Fibroblast of mammary gland (primary cell): ENCODE measurements at places on chromosomes 16 and 17.

DNA sequence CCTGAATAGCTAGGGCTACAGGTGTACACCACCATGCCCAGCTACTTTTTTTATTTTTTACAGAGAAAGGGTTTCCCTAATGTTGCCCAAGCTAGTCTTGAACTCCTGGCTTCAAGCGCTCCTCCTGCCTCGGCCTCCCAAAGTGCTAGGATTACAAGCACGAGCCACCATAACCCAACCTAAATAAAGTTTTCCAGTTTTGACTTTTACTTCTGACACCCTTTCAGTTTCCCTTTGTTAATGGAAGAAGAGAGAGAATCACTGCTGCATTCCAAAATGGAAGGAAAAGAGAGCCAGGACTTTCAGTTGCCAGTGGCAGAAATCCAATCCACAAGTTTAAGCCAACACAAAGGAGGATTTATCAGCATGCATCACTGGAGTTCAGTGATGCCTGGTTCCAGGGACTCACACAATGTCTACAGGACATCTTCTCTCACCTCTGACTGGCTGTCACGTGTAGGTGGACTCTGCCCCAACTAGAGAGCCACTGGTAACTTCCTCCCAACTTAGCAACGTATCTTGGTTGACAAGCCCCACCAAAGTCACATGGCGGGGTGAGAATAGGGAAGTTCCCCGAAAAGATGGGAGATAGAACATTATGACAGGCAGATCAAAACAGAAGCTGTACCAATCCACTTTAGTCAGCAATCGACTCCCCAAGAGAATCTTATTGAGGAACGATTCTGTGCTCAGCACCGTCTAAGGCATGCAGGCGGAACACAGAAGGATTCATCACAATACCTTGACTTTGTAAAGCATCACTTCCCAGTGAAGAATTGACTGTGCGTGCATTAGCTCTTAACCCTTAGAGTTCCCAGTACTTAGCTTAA, 46.5 kb downstream of the GAS7 start:
- no peak for DNase-seq

DNA sequence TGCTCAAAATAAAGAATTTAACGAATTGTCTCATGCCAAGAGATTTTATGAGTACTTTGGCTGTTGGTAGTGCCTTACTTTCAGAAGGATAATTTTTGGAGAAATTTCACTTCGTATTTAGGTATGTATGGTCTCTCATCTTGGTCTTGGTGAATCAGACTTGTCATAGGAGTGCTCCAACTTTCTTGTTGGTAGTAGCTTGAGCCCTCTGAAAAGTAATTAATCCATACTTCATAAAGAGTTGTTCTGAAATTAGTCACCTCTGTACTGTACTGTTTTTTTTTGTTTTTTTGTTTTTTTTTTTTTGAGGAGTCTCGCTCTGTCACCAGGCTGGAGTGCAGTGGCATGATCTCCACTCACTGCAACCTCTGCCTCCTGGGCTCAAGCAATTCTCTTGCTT, 11.6 kb downstream of the ZNRF1 start:
- DNase-seq, result no peak

DNA sequence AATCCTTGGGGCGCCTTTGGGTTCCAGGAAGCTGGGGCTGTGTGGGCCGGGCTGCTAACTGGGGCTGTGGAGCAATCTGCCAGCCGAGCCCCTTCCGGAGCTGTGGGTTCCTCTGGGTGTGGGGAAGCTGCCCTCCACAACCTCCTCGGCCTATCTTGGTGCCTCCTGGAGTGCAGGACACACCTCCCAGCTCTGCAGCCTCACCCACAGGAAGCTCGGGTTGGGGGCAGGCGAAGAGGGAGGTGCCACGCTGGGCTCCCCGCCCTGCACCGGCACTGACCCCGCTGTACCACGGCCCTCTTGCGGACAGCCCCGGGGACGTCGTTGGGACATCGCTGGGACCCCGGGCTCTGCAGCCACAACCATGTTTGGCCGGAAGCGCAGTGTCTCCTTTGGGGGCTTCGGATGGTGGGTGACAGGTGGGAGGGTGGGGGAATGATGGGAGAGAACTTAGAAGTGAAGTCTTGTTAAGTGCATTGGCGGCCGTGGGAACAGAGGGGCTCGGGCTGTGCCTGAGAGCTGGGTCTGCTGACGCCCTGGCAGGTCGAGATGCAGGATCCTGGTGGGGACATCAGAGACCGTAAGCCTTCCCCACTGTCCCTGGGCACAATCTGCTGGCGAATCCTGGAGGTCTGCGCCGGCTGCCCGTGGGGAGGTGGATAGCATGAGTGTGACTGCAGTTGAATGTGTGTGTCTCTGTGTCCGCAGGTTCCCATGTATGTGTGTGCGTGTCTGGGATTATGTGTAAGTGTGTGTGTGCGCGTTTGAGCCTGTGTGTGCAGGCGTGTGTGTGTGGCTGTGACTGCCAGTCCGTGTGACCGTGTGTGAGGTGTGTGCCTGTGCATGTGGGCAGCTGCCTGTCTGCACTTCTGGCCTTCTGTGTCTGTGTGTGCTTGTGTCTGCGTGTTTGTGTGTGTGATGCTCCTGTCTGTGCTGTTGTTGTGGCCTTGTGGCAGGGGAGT, at the start of gene RAP1GAP2:
RAP1GAP2 (plus strand) TSS at position 275 of the 962 bp plus-strand sequence; CDS start at position 365, 90 bp downstream.
- no peak for DNase-seq

GRCh38 chr16:3983081-3983520, 102.6 kb upstream of the CREBBP start:
- peak; percentile 56 for DNase-seq

DNA sequence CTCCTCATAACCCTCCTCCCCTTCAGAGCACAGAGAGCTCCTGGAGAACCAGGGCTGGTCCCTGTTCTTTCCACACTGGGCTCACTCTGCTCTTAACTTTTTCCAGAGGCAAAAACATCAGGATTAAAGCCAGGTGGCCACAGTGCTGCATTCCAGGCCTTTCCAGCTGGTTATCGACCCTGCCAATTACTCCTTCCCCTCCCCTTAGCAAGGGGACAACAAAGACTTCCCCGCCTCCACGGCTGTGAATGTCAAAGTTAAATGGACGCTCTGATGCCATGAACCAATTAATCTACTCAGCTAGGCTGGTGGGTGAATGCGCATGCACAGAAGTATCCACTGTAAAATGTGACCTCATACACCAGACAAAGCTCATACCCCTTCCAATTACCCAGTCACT, 23.1 kb downstream of the ACLY start:
- DNase-seq, result peak; percentile 73

GRCh38 chr16:11273721-11274324, 394 bp upstream of the PRM3 start:
- DNase-seq, result no peak

DNA sequence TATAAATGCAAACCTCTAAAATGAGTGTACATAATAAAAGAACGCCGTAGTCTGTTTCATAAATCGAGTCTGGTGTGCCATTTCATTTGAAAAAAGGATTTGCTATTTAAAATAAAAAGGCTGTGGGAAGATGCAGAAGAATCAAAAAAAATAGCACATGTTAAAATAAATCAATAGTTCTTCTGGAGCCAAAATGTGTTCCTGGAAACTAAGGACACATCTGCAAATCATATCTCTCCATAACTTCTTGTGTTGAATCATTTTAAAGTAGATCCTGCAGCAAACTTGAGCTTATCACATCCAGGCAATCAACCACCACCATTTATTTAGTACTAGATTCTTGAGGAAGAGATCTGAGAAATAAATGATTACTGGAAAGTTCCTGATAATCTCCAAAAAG, 29.0 kb downstream of the XPO6 start:
- DNase-seq, result no peak

- no peak for DNase-seq
These were observed 27.7 kb downstream of the TMEM235 start for GRCh38 chr17:78259192-78259554.

- DNase-seq, result no peak
These were observed 6.2 kb downstream of the NTAN1 start for GRCh38 chr16:15049581-15050180.

- peak; percentile 1 for DNase-seq
These were observed 147.4 kb downstream of the TMEM132E start for GRCh38 chr17:34726536-34727384.

DNA sequence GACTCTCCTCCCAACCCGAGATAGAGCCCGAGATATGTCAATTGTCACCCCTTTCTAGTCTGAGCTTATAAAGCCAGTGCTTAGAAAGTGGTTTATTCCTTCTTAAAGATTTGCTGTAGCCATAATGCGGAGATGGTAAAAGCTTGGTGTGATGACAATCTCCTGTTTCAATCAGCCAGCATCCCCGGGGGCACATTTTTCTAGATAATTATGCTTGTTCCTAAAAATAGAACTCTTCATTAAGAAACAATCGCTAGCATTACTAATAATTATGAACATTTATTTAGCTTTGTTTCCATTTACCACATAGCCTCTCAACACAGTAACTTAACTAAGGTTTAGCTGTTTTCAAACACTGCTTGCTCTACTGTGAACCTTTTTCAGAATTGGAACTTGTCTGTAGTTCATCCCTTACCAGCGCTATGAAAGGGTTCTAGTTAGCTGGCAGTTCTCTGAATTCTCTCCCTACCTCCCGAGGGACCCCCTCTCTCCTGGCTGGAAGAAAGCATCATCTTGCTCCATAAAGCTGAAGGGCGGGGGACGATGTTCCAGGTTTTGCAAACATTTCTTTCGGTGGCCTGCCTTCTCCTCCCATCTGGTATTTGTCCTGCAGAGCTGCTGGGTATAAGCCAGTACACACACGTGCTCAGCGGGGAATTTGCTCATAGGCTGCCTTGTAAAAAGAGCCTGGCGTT, 922 bp upstream of the MRPL58 start:
- DNase-seq, result peak; percentile 78

- no peak for DNase-seq
These were observed 78.2 kb downstream of the CRISPLD2 start for GRCh38 chr16:84897911-84898377.
